ENCODE measurements at places on chromosomes 7 and 10. TPM values are rescaled to one million over a fixed set of nuclear protein-coding genes. Genes with fewer than 3 reads are reported as not detected.
A peak's percentile ranks its signal among the peaks of the same experiment; 100 is the strongest.

DNA sequence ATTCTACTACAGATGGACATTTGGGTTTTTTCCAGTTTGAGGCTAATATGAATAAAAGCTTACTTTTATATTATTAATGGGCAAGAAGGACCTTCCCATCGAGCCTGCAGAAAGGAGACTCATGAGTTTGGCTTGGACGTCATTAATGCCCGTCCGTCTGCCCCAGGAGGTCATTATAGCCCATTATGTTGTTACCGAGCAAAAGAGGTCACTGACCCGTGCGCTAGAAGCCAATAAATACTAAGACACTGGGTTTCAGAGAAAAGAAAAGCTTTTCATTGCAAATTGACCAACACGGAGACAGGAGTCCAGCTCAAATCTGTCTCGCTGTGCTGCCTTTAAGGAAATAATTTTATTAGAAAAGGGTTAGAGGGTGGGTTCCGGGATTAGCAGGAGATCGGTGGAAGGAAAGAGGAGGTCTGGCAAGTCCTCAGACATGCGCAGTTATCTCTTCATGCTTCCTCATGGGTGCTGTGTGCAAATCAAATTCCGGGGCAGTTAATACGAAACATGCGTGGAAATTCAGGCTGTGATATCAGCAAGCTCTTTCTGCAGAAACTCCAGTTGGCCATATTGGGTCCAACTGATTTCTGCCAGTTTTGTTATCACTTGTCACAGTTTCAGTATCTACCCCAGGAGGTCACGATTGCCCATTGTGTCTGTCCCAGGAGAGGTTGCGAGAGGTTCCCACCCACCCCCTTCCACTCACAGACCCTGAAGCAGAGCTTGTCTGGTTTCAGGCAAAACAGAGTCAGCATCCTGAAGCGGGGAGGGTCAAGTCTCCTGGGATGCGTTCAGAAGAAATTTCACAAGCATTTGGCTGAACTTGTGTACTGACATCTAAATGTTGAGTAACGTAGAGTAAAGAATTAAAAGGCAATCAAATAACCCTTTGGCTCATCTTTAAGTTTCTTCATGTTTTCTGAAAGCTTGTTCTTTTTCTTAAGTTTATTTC lies 1.1 kb upstream of the GALNTL5 start:
- H3K4me3 ChIP-seq, result no peak overlapping the region
- H3K36me3 ChIP-seq, result no peaks in the 10 kb centered on the region
- DNase-seq, result peak; percentile 59
- H3K4me1 ChIP-seq, result peaks cover 5% of the 10 kb centered on the region

- no peaks in the 10 kb centered on the region for H3K27me3 ChIP-seq
- no peak for DNase-seq
- no peak overlapping the region for H3K27ac ChIP-seq
- no peak overlapping the region for H3K4me3 ChIP-seq
- H3K36me3 ChIP-seq, result no peaks in the 10 kb centered on the region
Observed at GRCh38 chr7:28718055-28718481, 240.1 kb downstream of the TRIL start.

DNA sequence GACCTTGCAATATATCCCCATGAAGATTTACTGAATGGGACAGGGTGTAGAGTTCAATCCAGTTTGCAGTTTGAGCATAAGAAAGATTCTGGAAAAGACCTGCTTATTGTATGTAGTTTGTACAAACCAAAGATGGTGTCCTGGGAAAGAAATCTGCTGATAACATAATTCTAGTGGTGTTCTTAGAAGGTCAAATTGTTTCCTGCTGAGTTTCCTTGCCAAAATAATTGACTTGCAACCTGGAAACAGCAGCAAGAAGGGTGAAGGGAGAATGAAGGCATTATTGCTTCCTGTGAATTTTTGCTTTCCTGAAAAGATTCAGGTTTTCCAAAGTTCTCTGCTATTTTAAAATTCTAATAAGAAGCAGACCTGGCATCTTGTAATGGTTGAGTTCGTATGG lies 222.9 kb downstream of the KIF20B start:
- no peak for DNase-seq
- H3K27me3 ChIP-seq, result peaks cover 8% of the 10 kb centered on the region
- no peaks in the 10 kb centered on the region for H3K36me3 ChIP-seq

DNA sequence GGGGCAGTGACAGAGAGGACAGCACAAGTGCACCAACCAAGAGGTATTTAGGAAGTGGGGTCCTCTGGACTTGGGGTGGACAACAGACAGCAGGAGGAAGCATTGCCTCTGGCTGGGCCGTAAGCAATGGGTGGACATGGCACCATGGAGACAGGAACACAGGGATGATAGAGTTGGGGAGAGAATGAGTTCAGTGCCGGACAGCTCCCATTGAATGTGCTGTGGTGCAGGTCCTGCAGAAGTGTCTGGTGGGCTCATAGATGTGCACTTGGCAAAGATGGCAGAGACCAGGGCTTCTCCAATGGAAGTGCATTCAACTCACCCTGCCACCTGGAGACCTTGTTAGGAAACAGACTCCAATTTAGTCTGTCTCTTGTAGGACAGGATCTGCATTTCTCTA lies 341.5 kb upstream of the ZMIZ1 start:
- H3K27ac ChIP-seq, result peak overlapping the region; percentile 58
- H3K36me3 ChIP-seq, result no peaks in the 10 kb centered on the region
- H3K4me3 ChIP-seq, result no peak overlapping the region
- H3K27me3 ChIP-seq, result peaks cover 6% of the 10 kb centered on the region
- peaks cover 25% of the 10 kb centered on the region for H3K4me1 ChIP-seq
- peak; percentile 25 for DNase-seq

The IFIT1B gene
- polyA plus RNA-seq, result 0.03 TPM

DNA sequence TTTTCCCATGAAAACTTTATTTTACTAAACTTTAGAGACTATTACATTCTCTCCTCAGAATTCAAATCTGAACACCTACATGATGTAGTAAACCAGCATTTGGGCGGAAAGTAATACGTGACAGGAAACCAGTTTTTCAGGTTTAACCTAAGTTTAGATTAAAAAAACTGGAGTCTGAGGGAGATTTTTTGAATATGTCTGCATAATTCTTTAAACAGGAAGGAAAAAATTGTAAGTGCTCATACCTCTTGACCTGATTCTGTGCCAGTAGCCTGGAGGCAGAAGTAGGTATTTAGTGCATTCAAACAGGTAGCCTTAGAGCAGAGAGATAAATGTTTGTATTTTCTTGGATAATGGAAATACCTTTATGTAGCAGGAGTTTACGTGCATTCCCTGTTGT lies 224.3 kb downstream of the MDFIC start:
- H3K4me3 ChIP-seq, result no peak overlapping the region
- no peaks in the 10 kb centered on the region for H3K36me3 ChIP-seq
- no peaks in the 10 kb centered on the region for H3K27me3 ChIP-seq
- H3K4me1 ChIP-seq, result no peaks in the 10 kb centered on the region
- no peak overlapping the region for H3K27ac ChIP-seq

GRCh38 chr10:26446258-26446657 lies 8.1 kb downstream of the APBB1IP start:
- no peaks in the 10 kb centered on the region for H3K4me1 ChIP-seq
- H3K27ac ChIP-seq, result no peak overlapping the region
- H3K36me3 ChIP-seq, result no peaks in the 10 kb centered on the region
- H3K27me3 ChIP-seq, result no peaks in the 10 kb centered on the region
- H3K4me3 ChIP-seq, result no peak overlapping the region
- no peak for DNase-seq

- no peak for DNase-seq
- H3K27me3 ChIP-seq, result no peaks in the 10 kb centered on the region
- no peak overlapping the region for H3K4me3 ChIP-seq
- no peak overlapping the region for H3K27ac ChIP-seq
- peaks cover 37% of the 10 kb centered on the region for H3K4me1 ChIP-seq
- no peaks in the 10 kb centered on the region for H3K36me3 ChIP-seq
Observed at GRCh38 chr7:158569858-158570323, 17.7 kb downstream of the PTPRN2 start.

DNA sequence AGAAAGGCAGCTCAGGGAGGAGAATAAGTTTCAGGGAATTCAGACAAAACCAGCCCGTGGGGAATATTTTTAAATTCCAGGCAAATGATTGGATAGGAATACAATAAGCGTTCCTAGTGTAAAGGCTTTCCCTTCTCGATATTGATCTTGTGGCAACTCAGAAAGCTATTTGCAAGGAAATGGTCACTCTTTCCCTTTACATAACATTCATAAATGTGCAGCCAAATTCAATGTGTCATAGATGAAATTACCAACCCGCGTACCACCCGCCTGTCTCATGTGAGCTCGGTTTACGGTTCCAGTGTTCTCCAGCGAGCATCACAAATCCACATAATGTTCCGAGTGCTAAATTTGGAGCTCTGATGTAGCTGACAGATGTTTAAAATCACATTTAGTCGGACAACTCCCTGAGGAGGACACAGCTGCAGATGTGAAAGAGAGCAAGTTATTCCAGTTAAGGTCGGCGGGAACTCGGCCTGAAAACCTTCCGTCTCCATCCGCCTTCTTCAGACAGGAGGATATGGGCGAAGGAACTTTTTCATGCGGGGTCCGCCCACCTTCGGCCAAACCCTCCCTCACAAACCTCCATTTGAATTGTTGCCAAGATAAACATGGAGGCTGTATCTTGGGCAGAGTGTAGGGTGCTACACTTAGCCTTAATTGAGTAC lies 327.0 kb downstream of the RNLS start:
- no peak overlapping the region for H3K4me3 ChIP-seq
- H3K27ac ChIP-seq, result no peak overlapping the region
- no peaks in the 10 kb centered on the region for H3K27me3 ChIP-seq
- H3K36me3 ChIP-seq, result no peaks in the 10 kb centered on the region
- DNase-seq, result no peak
- 0 out of 2 replicates have a peak, but pooled peaks cover 11% of the 10 kb centered on the region for H3K4me1 ChIP-seq

GRCh38 chr7:133886797-133887196 lies 240.3 kb upstream of the LRGUK start:
- H3K27me3 ChIP-seq, result no peaks in the 10 kb centered on the region
- peak overlapping the region; percentile 91 for H3K27ac ChIP-seq
- H3K36me3 ChIP-seq, result no peaks in the 10 kb centered on the region
- no peak overlapping the region for H3K4me3 ChIP-seq
- peaks cover 15% of the 10 kb centered on the region for H3K4me1 ChIP-seq

GRCh38 chr7:135204341-135204749 lies 7.0 kb downstream of the WDR91 start:
- peaks cover 4% of the 10 kb centered on the region for H3K36me3 ChIP-seq
- H3K4me3 ChIP-seq, result no peak overlapping the region
- H3K27me3 ChIP-seq, result no peaks in the 10 kb centered on the region
- H3K4me1 ChIP-seq, result no peaks in the 10 kb centered on the region

The PAX4 gene
- polyA plus RNA-seq, result not detected

DNA sequence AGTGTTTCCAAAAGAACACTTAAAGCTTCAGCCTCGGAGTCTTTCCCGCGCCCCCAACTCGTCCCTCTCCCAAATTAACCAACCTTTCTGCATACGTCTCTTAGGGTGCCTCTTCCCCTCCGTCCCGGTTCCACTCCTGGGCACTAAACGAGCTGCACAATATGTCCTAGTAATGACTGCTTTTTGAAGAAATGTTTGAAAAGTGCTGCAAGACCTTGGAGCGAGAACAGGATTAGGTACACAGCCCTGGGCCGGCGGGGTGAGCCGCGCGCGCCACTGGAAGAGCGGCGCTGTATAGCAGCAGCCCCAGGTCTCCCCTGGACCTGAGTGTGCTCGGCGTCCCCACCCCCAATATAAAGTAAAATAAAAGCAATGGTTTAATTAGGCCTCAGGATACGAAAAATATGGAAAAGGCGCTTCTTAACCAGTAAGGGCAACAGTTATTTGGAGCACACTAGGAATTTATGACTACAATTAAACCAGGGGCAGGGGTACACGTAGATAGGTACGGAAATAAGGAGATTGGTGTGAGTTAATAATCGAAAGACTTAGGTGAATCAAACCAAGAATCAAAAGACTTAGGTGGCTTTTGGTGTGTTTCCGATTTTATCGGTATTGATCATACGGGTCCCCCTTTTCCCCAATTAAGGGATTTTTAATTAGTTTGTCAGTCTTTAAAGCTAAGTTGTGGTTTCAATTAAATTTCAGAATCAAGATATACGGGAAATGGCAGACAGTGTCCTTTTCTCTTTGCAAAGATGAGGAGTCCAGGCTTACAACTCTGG lies 1.9 kb downstream of the TET1 start:
- peak overlapping the region; percentile 11 for H3K27ac ChIP-seq
- DNase-seq, result peak; percentile 61
- H3K36me3 ChIP-seq, result no peaks in the 10 kb centered on the region
- peaks cover 21% of the 10 kb centered on the region for H3K4me1 ChIP-seq
- peak overlapping the region; percentile 84 for H3K4me3 ChIP-seq
